ENCODE measurements at places on chromosomes 4 and X. TPM values are rescaled to one million over a fixed set of nuclear protein-coding genes. Genes with fewer than 3 reads are reported as not detected.

- DNase-seq, result no peak
- H3K27ac ChIP-seq, result no peak overlapping the region
- no peak overlapping the region for H3K4me3 ChIP-seq
- H3K4me1 ChIP-seq, result no peaks in the 10 kb centered on the region
Measured at GRCh38 chr4:6500481-6501140, 28.2 kb upstream of the PPP2R2C start.

DNA sequence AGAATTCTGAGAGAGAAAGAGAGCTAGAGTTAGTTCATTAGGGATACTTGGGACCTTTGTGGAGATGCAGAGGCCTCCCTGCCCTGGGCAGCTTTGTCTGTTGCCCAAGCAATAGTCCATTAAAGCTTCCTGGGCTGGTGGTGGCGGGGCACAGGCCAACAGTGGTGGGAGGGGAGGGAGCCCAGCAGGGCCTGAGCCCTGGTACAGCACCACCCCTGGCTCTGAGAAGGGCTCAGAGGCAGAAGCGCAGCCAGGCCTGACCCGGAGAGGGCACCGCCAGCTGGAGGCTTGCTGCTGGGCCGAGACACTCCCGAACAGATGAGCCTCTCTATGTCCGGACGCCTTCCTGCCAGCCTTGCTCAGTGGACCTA is 65.3 kb downstream of the EFNB1 start:
- H3K4me3 ChIP-seq, result no peak overlapping the region
- DNase-seq, result no peak
- no peaks in the 10 kb centered on the region for H3K36me3 ChIP-seq
- no peaks in the 10 kb centered on the region for H3K27me3 ChIP-seq
- no peak overlapping the region for H3K27ac ChIP-seq

GRCh38 chr4:20019310-20020015 is 232.2 kb upstream of the SLIT2 start:
- H3K27ac ChIP-seq, result no peak overlapping the region
- no peaks in the 10 kb centered on the region for H3K4me1 ChIP-seq
- H3K27me3 ChIP-seq, result no peaks in the 10 kb centered on the region
- H3K4me3 ChIP-seq, result no peak overlapping the region
- H3K36me3 ChIP-seq, result no peaks in the 10 kb centered on the region

- no peak overlapping the region for H3K27ac ChIP-seq
- DNase-seq, result no peak
- H3K36me3 ChIP-seq, result no peaks in the 10 kb centered on the region
- H3K4me3 ChIP-seq, result no peak overlapping the region
- H3K4me1 ChIP-seq, result no peaks in the 10 kb centered on the region
- H3K27me3 ChIP-seq, result no peaks in the 10 kb centered on the region
Measured at GRCh38 chr4:123215536-123215935, 181.1 kb upstream of the SPRY1 start.

DNA sequence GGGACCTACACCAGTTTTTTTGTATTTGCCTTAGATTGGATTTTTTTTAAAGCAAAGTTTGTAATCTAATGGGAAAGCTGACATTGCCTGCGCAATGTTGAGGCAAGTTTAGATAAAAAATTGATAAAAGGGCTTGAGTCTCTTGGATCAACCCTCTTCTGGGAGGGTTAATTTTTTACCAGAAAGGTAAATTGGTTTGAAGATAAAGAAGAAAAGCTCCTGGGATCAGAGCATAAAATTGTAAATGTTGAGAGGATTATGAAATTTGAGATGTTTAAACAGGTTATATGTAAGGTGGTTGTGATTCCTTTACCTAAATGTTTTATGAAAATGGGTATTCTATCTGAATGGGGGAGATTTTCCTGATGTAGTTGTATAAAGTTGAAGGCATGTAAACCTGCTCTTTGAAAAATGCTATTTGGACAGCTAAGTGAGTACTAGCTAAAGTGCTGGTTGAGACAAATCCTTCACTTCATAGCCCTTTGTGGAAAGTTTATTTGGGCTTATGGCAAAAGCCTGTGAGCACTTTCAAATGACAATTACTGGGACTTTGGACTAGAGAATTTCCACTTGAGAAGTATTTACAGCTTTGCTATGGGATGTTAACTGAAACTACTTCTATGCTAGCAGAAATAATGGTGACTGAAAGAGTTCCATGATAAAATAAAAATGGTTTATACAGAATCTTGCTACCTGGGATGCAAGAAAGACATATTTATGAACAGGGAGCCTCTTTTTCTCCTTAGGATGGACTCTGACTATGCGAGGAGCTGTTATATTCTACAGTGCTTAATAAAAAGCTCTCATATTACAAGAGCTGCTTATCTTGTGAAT is 56.2 kb downstream of the UGT2B10 start:
- no peak for DNase-seq
- no peaks in the 10 kb centered on the region for H3K27me3 ChIP-seq
- no peak overlapping the region for H3K27ac ChIP-seq
- H3K4me3 ChIP-seq, result no peak overlapping the region
- no peaks in the 10 kb centered on the region for H3K4me1 ChIP-seq
- no peaks in the 10 kb centered on the region for H3K36me3 ChIP-seq

DNA sequence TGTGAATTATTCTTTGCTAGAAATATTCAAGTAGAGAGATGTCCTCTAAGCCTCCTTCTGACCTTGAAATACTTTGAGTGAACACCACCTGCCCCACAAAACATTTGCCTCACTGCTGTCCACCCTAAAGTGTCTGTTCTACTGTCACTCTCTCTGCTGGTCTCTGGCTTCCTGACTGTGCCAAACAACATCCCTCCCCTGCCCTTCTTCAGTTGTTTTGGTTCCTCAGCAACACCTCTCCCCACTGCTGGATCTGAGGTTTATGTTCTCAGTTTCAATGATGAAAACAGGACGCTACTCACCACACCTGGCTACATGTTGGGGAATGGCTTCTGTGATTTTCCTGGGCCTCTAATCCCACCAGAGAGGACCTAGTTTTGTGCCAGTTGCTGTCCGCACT is 456.9 kb downstream of the BCOR start:
- H3K4me1 ChIP-seq, result peaks cover 13% of the 10 kb centered on the region
- H3K27ac ChIP-seq, result peak overlapping the region; percentile 36
- H3K4me3 ChIP-seq, result no peak overlapping the region
- DNase-seq, result no peak
- no peaks in the 10 kb centered on the region for H3K27me3 ChIP-seq

Gene FGB
- not detected for total RNA-seq

Gene TCEAL6
- not detected for total RNA-seq

Measured in activated CD4-positive, alpha-beta T cell treated with anti-CD3 and anti-CD28 coated beads, Interleukin-2, amount 10 ng/mL, durations not matched to agents 24 days and 14 days (primary cell).